ENCODE measurements at places on chromosomes 7 and 10.
A peak's percentile ranks its signal among the peaks of the same experiment; 100 is the strongest.

- DNase-seq = no peak
Measured at GRCh38 chr10:127907411-127908105, 655 bp downstream of the PTPRE start.

DNA sequence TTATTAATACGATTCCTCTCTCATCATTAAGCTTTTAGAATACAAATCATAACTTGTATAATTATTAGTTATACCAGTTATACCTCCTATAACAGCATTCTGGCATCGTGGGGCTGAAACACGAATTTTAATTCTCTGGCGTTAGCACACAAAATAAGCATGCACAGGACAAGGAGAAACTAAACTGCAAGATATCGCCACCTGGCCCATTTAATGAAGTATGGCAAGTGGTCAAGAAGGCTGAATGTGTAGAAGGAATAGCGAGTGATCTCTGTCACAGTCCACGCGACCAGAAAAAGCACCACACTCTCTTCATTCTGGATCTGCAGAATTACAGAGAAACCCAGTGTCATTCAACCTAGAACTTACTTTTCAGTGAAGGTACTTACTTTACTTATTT, 18.1 kb downstream of the HACD1 start:
- no peak for DNase-seq

GRCh38 chr7:154475864-154476263, 423.7 kb downstream of the DPP6 start:
- no peak for DNase-seq

GRCh38 chr7:816751-817671, 15.3 kb upstream of the SUN1 start:
- DNase-seq = peak; percentile 17

GRCh38 chr7:130020434-130020833, 30.7 kb downstream of the ZC3HC1 start:
- DNase-seq = no peak

DNA sequence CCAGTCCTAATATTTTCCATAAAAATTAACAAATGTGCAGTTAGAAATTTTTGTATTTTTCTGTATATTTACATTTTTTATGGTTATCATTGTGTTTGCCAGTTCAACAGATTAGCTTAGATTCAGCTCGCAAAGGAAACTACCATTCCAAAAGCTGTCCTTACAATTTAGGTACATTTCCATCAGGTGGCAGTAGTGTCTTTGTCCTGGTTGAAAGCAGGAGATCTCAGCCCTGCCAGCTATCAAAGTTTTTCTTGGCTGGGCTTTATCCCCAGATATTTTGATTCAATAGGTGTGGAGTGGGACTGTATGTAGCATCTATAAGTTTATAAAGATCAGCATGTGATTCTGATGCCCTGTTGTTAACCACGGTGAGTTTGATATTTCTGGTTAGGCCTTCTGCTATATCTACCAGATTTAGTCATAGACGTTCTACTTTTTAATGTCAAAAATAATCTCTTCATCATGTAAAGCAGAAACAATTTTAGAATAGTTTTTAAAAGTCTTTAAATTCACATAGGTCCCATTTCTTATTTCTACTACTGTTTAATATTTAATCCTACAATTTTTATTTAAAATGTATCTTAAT, 15.5 kb upstream of the ICA1 start:
- no peak for DNase-seq

- peak; percentile 12 for DNase-seq
Measured at GRCh38 chr10:69124563-69125268, 738 bp downstream of the VPS26A start.

- no peak for DNase-seq
Measured at GRCh38 chr7:151024435-151025056, at the start of gene ATG9B. Gene ATG9B, minus strand, starts transcription at chr7:151024494. Its CDS starts 71 bp downstream, at chr7:151024423.

DNA sequence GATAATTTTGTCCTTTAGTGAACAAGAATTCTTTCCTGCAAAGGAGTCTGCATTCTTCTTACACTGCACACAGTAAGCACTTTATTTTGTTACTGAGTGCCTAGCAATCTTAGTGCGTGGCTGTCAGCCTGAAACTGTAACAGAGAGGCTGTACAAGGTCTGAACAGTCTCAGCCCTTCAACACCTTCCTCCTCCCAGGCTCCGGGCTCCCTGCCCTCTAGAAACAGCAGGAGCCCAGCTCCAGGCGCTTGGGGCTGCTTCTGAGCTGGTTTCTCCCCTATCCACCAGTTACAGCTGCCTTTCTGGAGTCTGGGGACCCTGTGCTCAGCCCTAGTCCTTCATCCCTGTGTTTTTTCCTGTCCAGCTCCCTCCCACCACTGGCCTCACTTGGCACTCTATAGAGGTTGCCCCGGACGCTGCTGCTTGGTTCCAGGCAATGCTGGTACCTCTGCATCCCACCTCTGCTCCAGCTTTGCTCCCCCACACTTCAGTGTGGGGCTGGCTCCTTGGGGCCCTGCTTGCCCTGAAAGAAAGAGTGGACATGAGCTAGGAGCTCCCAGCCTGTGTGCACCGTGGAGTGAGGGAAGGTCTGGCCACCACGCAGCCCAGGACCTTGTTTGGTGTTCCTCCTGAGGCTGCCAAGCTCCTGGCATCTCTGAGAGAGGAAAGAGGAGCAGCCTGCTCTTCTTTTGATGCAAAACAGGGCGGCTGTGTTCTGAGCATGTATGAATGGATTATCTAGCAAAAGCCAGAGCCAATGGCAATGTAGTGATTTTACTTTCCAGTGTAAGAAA, 251.2 kb upstream of the GRB10 start:
- DNase-seq = no peak

DNA sequence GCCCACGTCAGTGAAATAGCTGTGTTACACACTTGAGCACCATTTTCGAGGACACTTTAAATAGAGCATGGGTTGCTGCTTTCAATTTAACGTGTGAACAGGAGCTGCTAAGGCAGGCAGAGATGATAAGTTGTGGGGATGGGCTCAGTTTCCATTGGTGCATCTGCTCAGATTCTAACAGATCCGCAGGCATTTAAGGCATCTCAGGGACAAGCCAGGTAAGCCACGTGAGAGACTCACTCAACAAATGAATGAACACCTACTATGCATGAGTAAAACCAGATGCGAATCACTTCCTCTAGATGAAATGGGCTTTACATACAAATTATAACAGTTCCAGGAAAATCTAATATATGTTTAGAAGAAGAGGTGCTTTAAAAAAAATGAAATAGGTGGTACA, 34.6 kb downstream of the PLXNA4 start:
- DNase-seq = no peak

GRCh38 chr10:69449841-69450240, 1.4 kb upstream of the TSPAN15 start:
- peak; percentile 42 for DNase-seq

DNA sequence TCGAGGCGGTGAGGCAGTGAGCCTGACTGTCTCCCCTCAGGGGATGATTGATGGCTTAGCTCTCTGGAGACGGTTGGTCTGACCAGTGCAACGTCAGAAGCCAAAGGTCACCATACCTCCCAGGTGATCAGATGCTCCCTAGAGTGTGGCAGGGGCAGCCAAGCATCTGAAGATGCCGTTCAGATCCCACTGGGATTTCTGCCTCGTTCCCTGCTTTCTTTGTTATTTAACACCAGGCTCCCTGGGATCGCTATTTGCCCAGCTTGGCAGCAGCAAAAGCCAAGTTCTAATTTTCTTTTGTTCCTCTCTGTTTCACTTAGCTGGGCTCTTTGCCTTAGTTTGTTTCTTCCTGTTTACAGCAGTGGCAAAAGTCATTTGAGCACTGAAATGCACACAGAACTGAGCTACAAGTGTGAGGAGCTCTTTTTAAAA, 53.5 kb upstream of the SVIL start:
- DNase-seq = no peak

GRCh38 chr7:43823941-43824340, 45.4 kb downstream of the MRPS24 start:
- no peak for DNase-seq

DNA sequence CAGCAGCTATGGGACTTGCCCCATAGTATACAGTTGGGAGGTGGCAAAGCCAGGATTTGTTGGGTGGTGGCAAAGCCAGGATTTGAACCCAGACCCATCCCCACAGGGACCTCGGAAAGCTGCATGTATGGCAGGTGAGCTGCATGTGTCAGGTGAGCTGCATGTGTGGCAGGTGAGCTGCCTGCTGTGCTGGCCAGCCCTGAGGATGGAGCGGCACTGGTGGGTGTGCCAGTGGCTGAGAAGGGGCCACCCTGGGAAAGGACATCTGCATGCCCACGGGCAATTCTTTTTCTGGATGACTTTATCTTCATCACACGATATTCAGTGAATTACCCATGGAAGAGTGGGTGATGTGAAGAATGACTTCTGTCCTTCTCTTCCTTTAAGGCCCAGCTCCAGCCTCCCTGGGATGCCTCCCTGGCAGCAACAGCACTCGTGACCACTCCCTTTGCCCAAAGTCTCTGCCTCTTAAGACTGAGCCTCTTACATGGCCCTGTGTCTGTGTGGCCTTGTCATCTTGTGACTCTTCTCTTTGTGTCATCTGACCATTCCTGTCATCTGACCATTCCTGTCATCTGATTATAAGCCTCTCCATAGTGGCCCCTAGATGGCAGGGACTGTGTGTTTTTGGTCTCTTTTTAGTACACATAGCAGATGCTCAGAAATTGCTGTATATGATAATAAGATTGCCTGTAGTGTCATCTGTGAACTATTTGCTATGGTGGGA, 25.0 kb downstream of the CLEC2L start:
- no peak for DNase-seq

DNA sequence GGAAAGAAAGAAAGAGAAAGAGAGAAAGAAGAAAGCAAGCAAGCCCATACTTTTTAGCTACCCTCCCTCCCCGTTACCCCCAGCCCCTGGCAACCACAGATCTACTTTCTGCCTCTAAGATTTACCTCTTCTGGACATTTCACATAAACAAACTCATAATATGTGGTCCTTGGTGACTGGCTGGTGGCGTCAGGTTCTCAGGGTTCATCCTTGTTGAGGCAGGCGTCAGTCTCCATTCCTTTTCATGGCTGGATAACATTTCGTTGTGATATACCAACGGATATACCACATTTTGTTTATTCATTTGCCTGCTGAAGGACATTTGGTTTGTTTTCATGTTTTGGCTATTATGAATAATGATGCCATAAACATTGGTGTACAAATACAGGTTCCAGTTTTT, 30.5 kb downstream of the CDH23 start:
- no peak for DNase-seq

DNA sequence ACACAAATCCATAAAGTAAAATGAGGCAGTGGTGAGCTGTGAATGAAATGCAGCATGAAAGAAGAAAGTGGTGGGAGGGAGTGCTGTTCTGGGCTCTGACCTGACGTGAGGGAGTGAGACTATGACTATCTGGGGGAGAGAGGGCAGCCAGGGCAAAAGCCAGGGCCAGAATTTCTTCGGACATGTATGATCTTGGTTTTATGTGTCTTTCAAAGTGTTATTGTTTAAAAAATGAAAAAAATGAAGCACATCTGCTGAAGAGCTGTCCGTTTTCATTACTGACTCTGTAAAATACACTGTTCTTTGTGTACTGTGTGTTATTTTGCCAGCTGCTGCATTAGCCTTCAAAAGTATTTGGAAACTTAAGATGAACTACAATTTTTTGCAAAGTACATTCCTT, 70.2 kb upstream of the KLF14 start:
- no peak for DNase-seq

GRCh38 chr7:69433081-69433480, 165.2 kb upstream of the AUTS2 start:
- DNase-seq = no peak

DNA sequence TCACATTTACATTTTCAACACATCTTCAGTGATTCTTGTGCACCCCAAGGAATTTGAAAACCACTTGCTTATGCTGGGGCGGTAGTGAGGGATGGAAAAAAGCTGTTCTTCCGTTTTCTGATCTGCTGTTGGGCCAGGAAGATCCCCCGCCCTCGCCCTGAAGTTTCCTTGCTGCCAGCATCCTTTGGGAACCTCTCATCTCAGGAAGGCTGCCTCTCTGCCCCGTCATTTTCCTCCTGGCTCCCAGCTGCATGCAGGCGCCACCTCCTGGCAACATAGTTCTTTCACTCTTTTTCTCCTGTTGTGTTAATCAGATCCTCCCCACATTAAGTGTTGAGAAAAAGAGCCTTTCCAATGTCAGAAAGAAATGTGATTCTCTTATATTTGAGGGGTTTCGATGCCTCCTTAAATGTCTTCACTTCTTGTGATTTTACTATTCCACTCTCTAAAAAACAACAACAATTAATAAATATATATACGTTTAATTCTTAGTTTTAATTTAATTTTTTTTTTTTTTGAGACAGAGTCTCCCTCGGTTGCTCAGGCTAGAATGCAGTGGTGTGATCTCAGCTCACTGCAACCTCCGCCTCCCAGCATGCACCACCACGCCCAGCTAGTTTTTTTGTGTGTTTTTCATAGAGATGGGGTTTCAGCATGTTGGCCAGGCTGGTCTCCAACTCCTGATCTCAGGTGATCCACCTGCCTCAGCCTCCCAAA, 122.9 kb downstream of the RALA start:
- DNase-seq = peak; percentile 57

DNA sequence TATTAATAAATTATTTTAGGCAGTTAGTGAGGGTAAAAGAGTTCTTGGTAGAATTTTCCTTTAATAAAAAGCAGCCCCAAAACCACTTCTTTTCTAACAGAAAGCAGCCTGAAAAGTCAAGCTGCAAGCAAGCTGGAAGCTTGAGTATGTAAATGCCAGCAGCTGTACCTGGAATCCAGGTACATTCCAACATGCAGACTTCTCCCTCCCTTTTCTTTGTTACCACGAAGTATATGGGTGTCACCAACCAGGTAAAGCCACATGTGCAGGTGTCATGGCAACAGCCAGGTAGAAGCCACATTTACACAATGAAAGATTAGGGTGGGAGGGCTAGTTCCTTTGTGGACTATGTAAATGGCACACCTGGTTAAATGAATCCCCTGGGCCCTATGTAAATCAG, 114.6 kb downstream of the EPC1 start:
- DNase-seq = no peak

DNA sequence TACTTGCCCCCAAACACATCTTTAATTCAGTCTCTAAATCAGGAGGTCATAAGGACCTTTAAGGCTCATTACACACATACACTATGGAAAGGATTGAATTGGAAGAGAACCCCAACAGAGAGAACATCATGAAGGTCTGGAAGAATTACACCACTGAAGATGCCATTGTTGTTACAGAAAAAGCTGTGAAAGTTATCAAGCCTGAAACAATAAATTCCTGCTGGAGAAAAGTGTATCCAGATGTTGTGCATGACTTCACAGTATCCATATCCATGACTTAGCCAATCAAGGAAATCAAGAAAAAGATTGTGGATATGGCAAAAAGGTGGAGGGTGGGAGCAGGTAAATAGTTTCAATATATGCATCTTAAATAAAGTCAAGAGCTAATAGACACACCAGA, 13.7 kb downstream of the LIPA start:
- no peak for DNase-seq

DNA sequence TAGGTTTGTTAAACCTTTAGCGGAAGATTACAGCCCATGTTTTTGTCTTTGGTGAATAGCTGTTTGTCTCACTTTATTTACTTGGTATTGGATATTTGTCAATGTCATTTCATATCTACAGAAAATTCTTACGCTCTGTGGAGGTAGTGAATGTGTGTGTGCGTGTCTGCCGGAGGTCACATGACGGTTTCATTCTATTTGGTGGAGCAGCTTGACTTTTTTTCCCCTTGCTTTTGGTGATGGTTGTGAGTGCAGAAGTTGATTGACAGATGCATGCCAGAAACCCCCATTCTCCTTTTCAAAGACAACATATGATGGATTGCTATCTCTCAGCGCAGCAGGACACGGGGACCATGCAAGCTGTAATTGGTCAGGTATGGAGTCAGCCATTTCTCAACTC, at the start of gene POU6F2:
TSS of gene POU6F2 (plus strand) at position 225 of the 400 bp plus-strand sequence. CDS start at position 270, 45 bp downstream.
- no peak for DNase-seq

GRCh38 chr7:20159226-20159747, 57.9 kb downstream of the MACC1 start:
- no peak for DNase-seq

All from activated CD4-positive, alpha-beta T cell treated with anti-CD3 and anti-CD28 coated beads, Interleukin-2, amount 50 U/mL, for 4 hours (primary cell).